GM10248 (cell line): ENCODE measurements at places on chromosomes 12 and 14.

DNA sequence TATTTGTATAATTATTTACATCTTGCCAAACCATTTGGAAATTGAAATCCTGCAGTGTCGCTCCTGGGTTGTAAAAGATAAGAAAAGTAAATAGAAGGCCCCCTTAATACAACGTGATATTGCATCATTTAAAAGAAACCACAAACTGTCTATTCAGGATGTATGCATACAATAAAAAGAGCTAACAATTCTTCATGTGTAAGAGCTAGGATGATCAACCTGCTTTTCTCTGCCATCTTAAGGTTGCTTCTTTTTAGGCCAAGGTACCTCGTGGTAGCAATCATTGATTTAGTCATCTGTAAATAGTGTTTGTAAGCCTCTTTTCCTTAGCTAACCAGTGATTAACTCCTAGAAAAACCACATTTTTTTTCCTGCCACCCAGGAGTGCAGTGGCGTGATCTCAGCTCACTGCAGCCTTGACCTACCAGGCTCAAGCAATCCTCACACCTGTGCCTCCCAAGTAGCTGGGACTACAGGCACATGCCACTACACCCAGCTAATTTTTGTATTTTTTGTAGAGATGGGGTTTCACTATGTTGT, 3.3 kb upstream of the USP44 start:
- DNase-seq = no peak

- no peak for DNase-seq
These were observed 72.7 kb downstream of the TMEM132C start for GRCh38 chr12:128339631-128340030.

GRCh38 chr14:28382444-28383190, 384.0 kb upstream of the FOXG1 start:
- no peak for DNase-seq

GRCh38 chr14:39232554-39233415, 930 bp upstream of the MIA2 start:
- peak; percentile 23 for DNase-seq

GRCh38 chr12:113097716-113098440, 37.7 kb downstream of the RASAL1 start:
- DNase-seq = no peak

- peak; percentile 35 for DNase-seq
These were observed 1.5 kb downstream of the BMAL2 start for GRCh38 chr12:27334042-27334720.

GRCh38 chr14:61498303-61498702, 176.9 kb downstream of the PRKCH start:
- no peak for DNase-seq

DNA sequence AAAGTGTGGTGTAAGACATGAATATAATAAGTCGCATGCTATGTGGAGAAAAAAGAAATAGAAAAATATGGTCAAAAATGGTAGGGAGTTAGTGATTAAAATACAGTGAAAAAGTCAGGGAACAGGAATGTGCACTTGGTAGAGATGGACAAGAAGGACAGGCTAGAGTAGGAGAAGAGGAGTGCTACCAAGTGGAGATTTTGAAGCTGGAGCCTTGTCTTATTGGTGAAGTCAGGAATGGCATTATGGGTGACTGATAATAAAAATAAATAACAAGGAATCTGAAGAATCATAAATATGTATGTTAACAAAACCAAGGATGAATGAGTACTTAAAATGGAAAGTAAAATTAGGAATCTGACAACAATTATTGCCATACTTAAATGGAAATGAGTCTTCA, 204.8 kb downstream of the PRKD1 start:
- no peak for DNase-seq

- DNase-seq = no peak
These were observed 32.2 kb downstream of the SUSD6 start for GRCh38 chr14:69643430-69644200.

- no peak for DNase-seq
These were observed 26.0 kb downstream of the COQ6 start for GRCh38 chr14:73976125-73976524.

DNA sequence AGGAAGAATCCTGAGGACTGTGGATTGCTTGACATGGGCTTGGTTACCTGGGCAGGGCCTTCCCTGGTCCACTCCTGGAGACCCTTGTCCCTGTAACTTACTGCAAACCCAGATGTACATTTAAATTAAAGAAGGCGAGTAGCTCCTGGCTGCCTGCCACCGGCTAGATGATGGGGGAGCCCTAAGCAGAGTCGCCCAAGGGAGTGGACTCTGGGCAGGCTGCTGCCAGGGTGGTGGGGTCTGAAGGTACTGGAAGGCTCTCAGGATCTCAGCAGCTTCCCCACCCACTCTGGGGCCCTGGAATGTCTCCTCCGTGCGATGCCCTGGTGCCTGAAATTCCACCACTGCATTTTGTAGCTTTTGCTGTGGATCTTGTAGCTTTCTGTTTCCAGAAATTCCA, 74.7 kb downstream of the FBXL14 start:
- no peak for DNase-seq

GRCh38 chr12:115354007-115354890, 670.3 kb upstream of the TBX3 start:
- peak; percentile 26 for DNase-seq

GRCh38 chr14:33738029-33738428, 212.8 kb downstream of the EGLN3 start:
- DNase-seq = no peak

GRCh38 chr14:31682768-31683167, 121.6 kb downstream of the NUBPL start:
- DNase-seq = no peak

GRCh38 chr14:22407033-22407432, 182.0 kb downstream of the DAD1 start:
- DNase-seq = no peak

DNA sequence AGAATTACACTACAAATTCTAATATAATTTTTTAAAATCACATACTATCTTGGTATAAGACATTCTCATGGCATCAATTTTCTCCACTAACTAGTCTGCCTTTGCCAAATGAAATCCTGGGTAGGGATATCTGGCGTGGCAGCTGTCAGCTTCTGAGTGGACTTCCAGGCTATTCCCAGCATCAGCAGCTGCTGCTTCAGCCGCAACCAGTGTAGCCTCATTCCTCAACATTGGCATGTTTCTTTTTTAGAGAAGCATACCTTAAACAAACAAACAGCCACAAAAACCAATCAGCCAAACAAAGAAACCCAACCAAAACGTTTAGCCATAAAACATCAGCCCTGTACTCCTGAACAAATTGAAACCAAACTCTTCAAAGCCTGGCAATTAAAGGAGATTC, 235.8 kb downstream of the SSPN start:
- no peak for DNase-seq

GRCh38 chr12:31037931-31038330, 35.7 kb upstream of the DDX11 start:
- no peak for DNase-seq

DNA sequence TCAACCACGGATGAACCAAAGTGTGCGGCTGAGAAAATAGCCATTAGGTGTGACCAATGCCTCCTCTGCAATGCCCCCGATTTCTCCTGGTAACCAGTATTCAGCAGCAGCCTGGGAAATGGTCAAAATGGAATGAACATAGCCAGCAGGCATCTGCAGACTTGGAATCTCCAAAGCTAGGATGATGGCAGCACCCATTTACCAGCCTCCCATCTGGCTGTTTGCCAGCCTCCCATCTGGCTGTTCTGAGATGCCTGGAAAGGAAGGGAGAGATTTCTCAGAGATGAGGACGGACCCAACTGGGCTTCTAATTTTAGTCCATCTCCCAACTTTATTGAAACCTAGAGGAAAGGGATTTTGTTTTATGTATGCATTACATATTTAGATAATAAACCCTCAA, 16.2 kb downstream of the CLMN start:
- DNase-seq = no peak

DNA sequence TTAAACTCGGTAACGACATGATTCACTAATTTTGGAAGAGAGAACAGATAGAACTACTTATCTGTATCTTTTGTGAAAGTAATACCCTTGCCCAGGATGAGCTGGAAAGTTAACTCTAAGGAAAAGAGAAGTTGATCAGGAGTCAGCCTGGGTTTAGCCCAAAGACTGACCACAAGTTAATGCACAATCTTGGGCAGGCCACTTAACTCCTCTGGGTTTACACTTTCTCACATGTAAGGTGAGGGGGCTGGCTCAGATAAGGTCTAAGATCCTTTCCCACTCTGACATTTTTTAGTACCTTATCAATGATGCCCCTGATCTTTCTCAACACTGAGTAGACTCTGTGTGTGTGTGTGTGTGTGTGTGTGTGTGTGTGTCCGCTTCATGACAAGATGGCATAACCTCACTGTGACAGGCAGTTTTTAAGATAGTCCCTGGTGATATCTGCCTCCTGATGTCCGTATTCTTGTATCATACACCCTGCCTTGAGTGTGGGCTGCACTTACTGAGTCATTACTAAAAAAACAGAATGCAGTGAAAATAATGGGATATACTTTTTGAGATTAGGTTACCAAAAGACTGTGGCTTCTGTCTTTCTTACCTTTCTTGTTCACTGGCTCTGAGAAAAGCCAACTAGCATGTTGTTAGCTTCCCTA, 56.2 kb upstream of the CCDC198 start:
- DNase-seq = no peak

DNA sequence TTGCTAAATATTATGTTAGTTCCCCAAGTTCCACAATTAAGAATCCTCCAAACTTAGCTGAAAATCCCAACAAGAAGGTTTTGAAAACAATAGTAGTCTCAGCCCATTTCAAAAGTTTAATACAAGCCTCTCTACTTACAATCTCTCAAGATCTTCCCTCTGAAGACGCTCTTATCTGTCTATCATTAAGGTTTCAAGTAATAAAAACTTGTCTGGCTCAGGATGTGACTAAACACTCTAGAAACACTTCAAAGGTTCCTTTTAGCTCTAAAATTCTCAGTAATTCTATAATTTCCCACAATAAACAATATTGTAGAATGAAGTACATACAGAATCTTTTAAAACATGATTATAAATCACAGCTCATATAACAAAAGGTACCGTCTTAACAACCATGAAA, 16.3 kb downstream of the YAF2 start:
- DNase-seq = no peak
